Stimulated activated CD8-positive, alpha-beta memory T cell treated with anti-CD3 and anti-CD28 coated beads, Interleukin-4, amount 100 ng/mL, for 48 hours (primary cell): ENCODE measurements at places on chromosomes 4 and X.

DNA sequence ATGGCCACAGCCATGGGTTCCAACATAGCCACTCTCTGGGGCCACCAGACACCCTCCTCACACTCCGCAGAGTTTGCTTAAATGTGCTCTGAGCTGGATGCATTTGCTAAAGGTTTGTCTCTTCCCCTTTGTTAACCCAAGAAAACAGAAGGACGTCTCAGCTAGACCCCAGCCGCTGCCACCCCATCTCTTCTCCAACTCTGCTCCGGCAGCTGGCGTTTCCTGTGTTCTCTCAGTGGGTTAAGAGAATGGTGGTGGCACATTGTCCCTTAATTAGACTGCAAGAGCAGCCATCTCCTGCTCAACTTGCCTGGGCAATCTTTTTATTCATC is 43.7 kb upstream of the FAM9C start:
- DNase-seq: no peak

GRCh38 chrX:105269386-105269785 is 48.9 kb upstream of the TEX13A start:
- no peak for DNase-seq

DNA sequence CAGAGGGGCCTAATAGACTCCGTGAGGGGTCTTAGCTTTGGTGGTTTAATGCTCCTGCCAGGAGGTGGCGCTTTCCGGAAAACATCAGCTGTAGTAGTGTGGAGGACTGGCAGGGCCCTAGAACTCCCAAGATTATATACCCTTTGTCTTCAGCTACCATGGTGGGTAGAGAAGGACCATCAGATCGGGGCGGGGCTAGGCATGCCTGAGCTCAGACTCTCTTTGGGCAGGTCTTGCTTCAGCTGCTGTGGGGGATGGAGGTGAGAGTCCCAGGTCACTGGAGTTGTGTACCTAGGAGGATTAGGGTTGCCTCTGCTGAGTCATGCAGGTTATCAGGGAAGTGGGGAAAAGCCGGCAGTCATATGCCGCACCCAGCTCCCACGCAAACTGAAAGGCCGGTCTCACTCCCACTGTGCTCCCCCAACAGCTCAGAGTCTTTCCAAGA is 63.0 kb upstream of the AGA start:
- no peak for DNase-seq

DNA sequence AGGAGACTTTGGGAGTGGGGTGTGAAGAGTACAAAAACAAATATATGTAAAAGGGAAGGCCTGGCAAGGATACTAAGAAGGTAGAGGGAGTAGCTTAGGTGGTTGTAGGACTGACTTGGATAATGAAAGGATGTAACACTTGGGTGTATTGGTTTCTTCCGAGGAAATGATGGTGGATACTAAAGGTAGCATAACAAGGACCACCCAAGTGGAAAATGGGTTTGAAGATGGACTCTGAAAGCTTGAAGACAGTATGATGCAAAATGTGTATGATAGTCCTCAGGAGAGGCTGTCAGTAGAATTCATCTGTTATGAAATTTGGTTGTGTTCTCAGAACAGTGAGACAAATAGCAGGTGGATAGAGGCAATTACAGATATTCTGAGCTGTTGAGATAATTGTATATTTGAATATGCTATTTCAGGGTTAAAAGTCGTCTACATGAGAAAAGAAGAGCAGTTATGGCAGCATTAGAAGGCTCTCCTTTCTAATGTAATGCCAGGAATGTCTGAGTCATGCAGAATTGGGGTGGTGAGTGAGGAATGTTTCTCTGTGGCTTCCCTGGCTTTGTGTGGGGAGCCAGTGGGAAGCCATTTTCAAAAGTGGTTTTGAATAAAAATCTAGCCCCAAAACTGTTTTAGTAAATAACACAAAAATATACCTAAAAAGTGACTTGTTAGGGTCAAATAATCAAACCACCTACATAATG is 75.6 kb downstream of the FHIP1A start:
- no peak for DNase-seq

DNA sequence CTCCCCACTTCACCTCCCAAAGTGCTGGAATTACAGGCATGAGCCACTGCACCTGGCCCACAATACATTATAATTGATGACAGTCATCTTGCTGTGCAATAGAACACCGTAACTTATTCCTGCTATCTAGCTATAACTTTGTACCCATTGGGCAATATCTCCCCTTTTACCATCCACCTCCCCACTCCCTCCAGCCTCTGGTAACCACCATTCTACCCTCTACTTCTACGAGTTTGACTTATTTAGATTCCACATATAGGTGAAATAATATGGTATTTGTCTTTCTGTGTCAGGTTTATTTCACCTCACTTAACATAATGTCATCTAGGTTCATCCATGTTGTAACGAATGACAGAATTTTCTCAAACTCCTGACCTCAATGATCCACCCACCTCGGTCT is 8.2 kb upstream of the TEX11 start:
- no peak for DNase-seq

- DNase-seq: no peak
Measured at GRCh38 chr4:7252051-7252450, 59.7 kb downstream of the SORCS2 start.

GRCh38 chr4:125773931-125774330 is 459.2 kb downstream of the FAT4 start:
- no peak for DNase-seq

DNA sequence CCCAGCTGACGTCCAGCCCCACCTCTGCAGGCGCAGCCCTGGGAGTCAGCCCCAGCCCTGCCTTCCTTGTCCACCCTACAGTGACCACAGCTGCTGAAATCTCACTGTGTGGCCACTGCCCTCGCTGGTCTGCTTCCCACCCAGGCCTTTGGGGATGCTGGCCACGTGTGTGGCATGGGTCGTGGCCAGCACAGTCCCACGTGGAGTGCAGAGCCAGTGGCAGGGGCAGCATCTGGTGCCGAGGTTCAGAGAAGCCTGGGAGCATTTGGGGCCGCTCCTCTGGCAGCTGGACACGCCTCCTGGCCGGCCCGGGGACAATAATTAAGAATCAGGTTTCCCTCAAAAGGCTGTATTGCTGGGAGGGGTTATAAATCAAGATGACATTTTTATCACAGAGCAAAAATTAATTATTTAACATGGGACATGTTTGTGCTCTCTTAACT is 92.1 kb downstream of the HMX1 start:
- no peak for DNase-seq

GRCh38 chr4:7166237-7166636 is 26.1 kb upstream of the SORCS2 start:
- DNase-seq: no peak

- no peak for DNase-seq
Measured at GRCh38 chr4:151310124-151310728, 15.2 kb downstream of the SH3D19 start.

DNA sequence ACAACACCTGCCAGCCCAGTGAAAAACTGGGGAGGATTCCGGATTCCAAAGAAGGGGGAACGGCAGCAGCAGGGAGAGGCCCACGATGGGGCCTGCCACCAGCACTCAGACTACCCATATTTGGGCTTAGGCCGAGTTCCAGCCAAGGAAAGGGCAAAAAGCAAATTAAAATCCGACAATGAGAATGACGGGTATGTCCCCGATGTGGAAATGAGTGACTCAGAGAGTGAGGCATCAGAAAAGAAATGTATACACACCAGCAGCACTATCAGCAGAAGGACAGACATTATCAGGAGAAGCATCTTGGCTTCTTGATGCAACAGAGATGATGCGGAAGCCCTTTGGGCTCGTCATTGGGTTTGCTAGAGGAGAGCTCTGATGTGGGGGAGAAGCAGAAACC is 62.4 kb downstream of the JADE1 start:
- no peak for DNase-seq

DNA sequence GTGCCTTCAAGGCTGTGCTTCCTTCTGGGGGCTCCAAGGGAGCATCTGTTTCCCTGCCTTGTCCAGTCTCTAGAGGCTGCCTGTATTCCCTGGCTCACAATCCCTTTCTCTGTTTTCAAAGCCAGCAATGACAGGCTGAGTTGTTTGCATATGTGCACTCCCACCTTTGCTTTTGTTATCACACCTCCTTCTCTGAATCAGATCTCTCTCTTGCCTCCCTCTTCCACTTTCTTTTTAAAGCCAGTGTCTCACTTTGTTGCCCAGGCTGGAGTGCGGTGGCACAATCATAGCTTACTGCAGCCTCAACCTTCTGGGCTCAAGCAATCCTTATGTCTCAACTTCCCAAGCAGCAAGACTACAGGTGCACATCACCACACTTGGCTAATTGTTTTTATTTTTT is 37.1 kb upstream of the LEF1 start:
- DNase-seq: no peak

DNA sequence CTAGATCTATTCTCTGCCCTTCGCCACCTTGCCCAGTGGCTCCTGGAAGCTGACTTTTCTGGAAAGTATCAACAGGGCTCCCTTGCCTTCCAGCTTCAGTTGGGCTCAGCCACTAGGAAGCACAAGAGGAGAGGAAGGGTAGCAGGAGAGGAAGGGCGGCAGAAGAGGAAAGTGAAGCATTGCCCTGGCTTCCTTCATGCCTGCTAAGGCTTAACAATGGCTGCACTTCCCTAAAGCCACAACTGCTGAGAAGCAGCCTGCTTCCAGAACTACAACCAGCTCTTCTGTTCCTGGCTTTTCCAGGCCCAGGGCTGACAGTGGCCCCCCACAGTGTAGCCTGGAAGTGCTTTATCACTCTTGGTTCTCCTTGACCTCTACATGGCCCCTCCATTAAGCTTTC is 29.1 kb upstream of the PGM2 start:
- no peak for DNase-seq

- no peak for DNase-seq
Measured at GRCh38 chr4:123922847-123923246, 526.3 kb downstream of the SPRY1 start.

DNA sequence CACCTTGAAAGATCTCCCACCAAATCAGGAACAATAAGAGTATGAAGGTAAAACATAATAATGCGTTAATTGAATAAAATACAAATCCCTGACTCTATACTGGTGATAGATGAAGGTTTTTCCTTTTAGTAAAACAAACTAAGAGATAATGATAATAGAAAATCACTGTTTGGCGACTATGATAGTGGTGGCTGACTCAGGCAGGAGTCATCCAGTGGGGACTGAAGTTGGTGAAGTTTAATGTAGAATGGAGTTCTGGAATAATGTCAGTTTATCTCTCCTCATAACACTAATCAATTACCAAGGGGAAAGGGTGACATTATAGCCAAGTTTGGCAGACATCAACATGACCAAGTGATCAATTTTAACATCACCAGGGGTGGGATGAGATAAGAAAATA is 21.3 kb downstream of the ABCG2 start:
- no peak for DNase-seq

DNA sequence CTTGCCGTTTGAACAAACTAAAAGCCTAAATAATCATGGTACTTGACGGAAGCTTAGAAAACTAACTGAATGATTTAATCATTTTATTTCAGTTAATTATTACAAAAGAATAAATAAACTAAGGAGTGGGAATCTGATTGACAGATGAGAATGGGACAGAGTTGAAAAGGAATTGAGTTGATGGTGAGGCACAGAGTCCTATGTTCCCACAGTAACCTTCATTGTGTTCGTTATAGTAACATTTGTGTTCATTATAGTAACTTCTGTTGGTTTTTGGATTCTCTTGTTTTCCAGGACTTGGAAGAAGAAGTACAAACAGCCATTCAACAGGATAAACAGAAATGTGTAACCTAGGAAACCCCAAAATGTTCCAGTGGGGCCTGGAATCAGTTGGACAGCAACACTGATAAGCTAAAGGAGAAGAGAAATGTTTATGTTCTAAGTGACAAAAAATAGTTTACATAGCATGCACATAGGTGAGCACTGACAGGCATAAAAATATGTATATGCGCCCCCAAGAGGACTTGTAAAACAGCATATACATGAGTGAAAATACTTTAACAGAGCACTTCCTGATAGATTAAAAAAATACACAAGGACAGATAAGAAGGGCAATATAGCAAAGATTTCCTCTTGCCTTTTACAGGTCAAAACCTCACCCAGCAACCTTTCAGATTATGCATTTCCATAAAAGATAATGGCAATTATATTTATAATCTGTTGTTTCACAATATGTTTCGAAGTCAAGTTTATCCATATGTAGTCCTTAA is 218.6 kb upstream of the HTR2C start:
- DNase-seq: no peak

DNA sequence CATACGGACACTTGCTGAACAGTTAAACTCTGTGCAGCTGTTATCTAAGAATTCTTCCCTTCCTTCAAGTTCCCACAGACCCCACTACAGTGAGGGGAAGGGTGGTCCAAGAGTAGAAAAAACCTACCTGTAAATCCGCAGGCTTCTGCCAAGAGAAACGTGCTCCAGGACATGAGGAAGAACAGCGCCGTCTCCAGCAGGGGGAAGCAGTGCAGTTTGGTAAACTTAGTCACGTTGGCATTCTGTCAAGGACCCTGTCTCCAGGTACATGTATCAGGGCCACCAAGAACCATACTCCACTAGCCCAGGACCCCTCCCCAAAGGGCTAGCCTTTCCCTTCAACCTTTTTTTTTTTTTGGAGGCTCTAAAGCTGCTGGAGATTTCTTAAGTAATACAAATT is 79.9 kb downstream of the CHST7 start:
- DNase-seq: no peak

DNA sequence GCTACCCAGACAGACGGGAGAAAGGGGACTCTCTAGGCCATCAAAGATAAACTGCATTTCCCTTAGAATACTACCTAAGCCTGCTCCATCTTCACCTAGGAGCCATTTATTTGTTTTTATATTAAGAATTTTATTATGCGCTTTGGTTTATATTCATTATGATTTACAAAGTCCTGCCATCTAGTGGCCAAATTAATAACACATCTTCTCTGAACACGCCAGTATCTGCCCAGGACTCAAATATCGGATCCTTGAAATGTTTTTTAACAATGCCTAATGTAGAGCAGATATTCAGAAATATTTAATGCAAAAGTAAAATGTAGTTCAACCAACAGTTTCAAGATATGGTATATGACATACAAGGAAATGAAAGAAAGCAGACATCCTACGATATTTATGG is 20.8 kb upstream of the PRPS2 start:
- no peak for DNase-seq

DNA sequence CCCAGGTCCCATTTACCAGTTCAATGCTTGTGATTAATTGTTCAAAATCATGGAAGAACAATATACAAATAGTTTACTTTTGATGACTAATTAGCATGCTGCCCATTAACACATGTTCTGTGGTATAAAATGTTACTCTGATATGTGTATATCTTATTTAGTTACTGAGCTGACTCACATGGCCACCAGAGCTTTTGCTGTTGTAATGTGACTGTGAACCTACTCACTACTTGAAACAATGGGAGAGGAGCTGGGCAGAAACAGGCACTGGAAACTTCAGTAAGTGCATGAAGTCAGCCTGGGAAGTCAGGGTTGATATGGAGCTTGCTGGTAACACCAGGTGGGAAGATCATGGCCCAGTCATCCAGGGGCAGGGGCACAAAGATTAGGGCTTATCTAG is 72.7 kb upstream of the MAD2L1 start:
- no peak for DNase-seq

- no peak for DNase-seq
Measured at GRCh38 chr4:33890841-33891240, 2353.5 kb downstream of the ARAP2 start.

DNA sequence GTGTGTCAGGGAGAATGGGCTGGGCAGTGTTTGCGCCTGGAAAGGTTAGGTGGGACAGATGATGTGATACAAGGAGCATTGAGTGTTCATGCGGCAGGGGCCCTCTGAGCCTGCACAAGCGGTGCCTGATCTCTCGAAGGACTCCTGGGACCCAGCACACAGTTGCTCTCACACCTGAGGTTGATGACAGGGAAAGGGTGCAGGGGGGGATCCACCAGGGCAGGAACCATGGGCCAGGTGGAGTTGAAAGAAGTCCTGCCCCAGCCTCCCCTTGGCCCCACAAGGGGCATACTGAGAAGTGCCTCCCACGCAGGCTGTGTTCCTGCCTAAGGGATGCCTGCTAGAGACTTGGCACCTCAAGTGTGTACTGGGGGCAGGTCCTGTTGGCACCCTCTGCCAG is 33.1 kb downstream of the TKTL1 start:
- no peak for DNase-seq
